ENCODE measurements at places on chromosomes 5 and 9. TPM values are rescaled to one million over a fixed set of nuclear protein-coding genes. Genes with fewer than 3 reads are reported as not detected.

Gene MOB3B
- total RNA-seq: 0.68 TPM

Gene FUT7
- total RNA-seq: not detected

Gene SLCO6A1
- total RNA-seq: 0.21 TPM

Gene FOXD4
- 0.36 TPM for total RNA-seq

Gene PCDHB2
- 0.34 TPM for total RNA-seq

Gene PHF24
- 0.68 TPM for total RNA-seq

Gene PIP5KL1
- total RNA-seq: 4.3 TPM

Gene SCGB3A2
- total RNA-seq: not detected

Gene ZNF608
- 1.4 TPM for total RNA-seq

Gene FOXD4L6
- total RNA-seq: under 0.01 TPM

Measured in nasal cavity respiratory epithelium epithelial cell of viscerocranial mucosa (primary cell).